Fibroblast of skin of left quadriceps (primary cell): ENCODE measurements at places on chromosomes 4 and X.

GRCh38 chr4:22500128-22500611, 15.7 kb downstream of the ADGRA3 start:
- DNase-seq, result no peak

DNA sequence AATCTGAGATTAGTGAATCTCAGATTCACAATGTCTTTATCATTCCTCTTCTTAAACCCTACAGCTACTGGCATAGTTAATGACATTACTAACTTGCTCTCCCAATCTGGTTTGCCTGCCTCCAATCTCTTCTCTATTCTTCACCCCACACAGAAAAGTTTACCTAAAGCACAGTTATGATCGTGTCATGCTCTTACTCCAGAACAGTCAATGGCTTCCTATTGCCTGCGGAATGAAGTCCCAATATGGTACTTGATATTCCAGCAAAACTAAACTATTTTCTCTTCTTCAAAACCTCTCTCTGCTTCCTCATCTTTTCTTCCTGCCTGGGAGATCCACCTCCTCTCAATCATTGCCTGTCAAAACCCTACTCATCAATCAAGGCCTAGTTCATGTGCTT, 3.4 kb upstream of the PRPS1 start:
- no peak for DNase-seq

GRCh38 chr4:104524026-104524425, 29.3 kb upstream of the CXXC4 start:
- no peak for DNase-seq

DNA sequence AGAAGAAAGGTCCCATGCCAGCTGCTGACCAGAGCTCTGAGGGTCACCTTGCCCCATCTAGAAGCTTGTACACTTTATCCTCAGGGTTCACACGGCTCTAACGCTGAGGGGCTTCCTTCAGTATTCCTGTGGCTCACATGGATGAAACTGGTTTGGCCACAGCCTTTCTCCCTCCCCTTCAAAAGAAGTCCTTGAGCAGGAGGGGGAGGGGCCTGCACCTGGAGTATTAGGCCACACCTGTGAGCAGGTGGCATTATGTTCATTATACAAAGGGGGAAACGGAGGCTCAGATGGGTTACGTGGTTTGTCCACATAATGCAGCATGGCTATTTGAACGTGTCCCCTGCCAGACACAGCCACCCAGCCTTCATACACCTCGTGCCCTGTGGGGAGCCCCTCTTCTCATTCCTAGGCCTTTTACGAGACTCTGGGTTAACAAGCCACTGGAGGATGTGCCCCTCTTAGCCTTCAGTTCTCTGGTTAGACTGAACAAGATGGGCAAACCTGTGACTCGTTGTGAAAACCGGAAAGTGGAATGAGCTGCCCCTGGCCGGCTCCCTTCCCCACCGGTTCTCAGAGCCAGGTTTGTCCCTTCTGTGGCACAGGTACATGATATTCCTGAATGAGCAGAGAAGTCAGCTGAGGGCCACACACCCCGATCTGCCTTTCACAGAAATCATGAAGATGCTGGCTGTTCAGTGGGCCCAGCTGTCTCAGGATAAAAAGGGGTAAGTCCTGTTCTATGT, 27.2 kb upstream of the JAKMIP1 start:
- DNase-seq, result no peak

DNA sequence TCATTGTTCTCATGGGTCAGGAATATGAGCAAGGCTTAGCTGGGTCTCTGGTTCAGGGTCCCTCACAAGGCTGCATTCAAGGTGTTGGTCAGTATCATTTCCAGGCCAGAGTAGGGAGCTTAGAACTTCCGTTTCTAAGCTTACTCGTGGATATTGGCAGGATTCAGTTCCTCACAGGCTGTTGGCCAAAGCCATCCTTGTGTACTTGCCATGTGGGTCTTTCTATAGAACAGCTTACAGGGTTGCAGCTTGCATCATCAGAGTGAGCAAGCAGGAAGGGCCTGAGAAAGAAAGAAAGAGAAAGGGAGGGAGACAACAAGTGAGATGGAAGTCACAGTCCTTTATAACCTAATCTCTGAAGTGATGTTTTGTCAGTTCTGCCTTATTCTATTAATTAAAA, 5.1 kb upstream of the LIMCH1 start:
- DNase-seq, result no peak

DNA sequence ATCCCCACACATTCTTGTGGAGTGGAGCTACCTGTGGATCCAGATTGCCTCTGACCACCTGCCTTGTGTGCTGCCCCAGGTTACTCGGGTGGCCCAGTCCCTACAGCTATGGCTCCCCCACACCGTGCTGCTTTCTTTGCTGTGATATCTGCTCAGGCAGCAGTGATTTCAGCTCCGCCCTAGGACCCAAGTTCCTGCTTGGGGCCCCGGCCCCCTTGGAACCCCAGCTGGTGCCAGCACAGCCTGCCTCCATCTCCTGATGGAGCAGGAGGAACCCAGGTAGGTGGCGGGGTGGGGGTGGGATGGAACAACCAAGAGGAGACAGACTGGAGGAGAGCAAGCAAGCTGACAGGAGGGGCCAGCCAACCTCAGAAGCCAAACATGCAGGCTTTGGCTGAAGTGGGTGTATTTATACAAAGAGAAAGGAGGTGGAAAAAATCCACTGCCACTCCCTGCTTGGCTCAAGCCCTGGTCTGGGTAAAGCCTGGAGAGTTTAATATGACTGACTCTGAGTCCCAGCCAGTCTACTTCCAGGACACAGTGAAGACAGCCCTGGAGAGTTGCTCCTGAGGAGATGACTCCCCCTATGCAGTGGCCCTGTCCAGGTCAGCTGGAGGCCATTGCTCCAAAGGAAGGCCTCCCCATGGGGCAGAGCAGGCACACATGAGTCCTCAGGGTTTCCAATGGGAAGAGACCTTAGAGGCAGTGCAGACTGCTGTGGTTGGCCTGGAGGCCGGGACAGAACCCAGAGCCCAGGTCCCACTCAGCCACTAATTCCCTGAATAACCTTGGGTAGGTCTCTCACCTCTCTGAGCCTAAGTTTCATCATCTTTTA, 197.1 kb upstream of the MAMLD1 start:
- DNase-seq, result no peak

GRCh38 chr4:2442175-2442993, 23.6 kb downstream of the CFAP99 start:
- no peak for DNase-seq

DNA sequence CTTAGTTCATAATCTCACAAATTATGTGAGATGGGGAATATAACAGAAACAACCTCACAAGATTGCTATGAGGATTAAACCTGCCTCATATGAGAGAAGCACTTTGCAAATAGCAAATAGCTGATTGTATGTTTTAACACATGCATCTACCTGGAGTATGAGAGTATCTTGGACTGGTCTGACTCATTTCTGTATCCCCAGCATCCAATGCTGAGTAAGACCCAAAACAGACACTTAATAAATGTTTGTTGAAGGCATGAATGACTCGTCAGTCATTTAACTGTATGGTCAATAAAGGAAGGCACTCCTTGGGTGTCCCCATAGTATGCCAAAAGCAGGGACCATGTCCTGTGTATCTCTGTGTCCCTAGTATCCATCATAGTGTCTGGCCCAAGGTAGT, 350.9 kb upstream of the F9 start:
- DNase-seq, result no peak

DNA sequence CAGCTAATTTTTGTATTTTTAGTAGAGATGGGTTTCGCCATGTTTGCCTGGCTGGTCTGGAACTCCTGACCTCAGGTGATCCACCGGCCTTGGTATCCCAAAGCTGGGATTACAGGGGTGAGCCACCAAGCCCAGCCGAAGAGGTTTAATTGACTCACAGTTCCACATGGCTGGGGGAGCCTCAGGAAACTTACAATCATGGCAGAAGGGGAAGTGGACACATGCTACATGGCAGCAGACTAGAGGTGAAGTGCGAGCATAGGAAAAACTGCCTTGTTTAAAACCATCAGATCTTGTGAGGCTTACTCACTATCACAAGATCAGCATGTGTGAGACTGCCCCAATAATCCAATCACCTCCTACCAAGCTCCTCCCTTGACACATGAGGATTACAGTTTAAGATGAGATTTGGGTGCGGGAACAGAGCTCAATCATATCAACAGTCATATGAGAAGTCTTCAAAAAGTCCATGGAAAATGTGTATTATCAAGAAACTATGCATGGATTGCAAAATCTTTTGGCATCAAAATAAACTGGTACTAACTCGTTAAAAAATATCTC, 25.8 kb upstream of the RPL39 start:
- no peak for DNase-seq

DNA sequence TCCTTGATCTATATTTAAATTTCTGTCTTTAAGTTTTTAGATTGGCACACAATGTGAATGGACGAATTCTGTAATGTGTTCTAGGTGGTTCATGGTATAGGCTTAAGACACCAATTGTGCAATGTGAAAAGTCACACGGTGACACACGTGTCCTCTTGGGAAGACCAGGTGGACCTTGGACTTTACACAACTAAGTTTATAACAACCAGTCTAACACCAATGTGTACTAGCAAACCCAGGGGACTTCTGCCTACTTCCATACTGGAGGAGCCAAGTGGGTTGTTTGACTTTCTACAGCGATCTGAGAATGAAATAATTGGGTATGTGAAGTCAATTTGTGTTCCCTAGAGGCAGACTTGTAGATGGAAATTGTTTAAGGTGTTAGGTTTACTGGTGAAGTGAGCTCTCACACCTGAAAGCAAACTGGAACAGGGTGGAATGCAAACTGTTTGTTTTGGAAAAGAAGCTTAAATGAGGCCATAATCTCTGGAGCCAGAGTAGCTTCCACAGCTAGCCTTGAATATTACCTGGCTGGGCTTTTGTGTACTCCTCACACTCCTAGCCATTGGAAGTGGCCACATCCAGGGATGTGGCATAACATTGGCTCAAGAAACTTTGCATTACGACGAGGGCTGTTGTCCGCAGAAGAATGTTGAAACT, 45.9 kb upstream of the WDR1 start:
- no peak for DNase-seq

- no peak for DNase-seq
Observed at GRCh38 chr4:151458148-151458547, 49.2 kb downstream of the FHIP1A start.

GRCh38 chr4:126957556-126957955, 675.2 kb upstream of the INTU start:
- DNase-seq, result peak; percentile 30

- DNase-seq, result no peak
Observed at GRCh38 chr4:2791518-2792395, 1.1 kb upstream of the SH3BP2 start.

GRCh38 chrX:23644744-23645143, 22.5 kb upstream of the PRDX4 start:
- DNase-seq, result no peak

DNA sequence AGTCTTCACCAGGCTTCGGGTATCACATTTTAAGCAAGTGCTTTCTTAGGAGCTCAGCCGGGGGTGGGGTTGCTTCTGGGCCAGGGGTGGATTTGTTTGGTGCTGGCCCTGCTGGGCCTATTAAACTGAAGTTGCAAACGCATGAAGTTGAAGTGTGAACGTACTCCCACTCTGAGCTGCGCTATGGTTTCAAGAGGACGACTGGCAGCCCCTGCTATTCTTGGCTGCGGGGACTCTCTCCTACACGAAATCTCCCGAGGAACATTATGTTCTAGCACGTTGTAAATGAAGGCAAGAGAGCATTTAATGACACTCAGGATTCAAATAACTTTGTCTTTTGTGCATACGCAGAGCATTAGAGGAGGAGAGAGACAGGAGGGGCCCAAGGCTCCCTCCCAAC, 401.3 kb upstream of the BOD1L1 start:
- no peak for DNase-seq

GRCh38 chr4:26729547-26729946, 131.1 kb upstream of the STIM2 start:
- DNase-seq, result no peak

- DNase-seq, result peak; percentile 36
Observed at GRCh38 chrX:74550295-74550802, 64.1 kb downstream of the RLIM start.

GRCh38 chr4:151100531-151100930, 1.1 kb downstream of the RPS3A start:
- DNase-seq, result no peak

GRCh38 chrX:100409610-100410590, at the start of gene PCDH19:
Gene PCDH19, minus strand, starts transcription at chrX:100410273. Its CDS starts 1,676 bp downstream, at chrX:100408597.
- peak; percentile 29 for DNase-seq

DNA sequence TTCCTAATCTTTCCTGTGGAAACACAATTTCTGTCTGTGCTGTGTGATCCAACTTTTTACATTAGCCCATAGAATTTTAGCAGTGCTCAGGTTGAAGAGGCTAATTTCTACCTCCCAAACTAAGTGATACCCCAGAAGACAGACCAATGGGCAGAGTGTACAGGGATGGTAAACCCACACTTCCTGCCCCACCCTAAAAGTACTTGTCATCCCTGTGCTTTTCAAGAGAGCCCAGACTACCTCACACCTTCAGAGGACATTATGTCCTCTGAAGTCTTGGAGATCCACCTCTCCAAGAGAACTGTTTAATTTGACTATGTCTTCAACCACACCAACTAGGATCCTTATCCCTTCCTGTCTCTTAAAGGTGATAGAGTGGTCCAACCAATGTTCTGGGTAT, 82.0 kb upstream of the ACSL1 start:
- no peak for DNase-seq

- DNase-seq, result no peak
Observed at GRCh38 chr4:47482326-47482725, 2.7 kb upstream of the ATP10D start.

DNA sequence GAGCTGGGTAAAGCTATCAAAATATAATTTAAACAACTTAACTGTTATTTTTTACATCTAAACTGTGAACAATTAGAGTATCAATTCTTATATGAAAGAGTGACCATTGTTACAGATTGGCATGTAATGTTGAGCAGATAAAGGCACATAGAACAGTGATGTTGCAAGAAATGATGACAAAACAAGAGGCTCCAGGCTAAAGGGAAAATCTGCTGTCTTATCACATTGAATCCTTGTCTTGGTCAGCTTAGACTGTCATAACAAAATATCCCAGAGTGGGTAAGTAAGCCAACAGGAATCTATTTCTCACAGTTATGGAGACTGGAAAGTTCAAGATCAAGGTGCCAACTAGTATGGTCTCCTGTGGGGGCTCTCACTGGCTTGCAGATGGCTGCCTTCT, 154.1 kb upstream of the PPP3CA start:
- no peak for DNase-seq

- DNase-seq, result no peak
Observed at GRCh38 chr4:99821918-99822503, 5.4 kb downstream of the DAPP1 start.

DNA sequence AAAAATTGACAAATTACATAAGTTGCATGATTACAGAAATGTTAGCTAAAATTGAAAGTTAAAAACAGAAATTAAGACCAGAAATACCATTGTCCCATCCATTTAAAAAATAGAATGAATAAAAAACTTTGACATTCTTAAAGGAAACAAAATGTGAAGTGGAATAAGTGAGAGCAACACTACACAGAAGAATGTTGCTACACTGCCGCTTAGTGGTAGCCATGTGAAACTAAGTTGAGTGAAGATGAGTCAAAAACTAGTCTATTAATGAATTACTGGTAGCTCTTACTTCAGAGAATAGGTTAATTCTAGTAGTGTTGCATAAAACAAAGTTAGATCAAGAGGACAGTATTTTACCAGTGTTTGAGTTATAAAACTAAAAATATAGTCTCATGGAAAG, 571.0 kb upstream of the KLHL4 start:
- DNase-seq, result no peak

GRCh38 chr4:173145131-173145530, 23.5 kb upstream of the GALNT7 start:
- DNase-seq, result no peak

- no peak for DNase-seq
Observed at GRCh38 chrX:7158468-7158990, 10.6 kb upstream of the PUDP start.

- no peak for DNase-seq
Observed at GRCh38 chr4:88865466-88865865, 167.8 kb upstream of the NAP1L5 start.

- DNase-seq, result peak; percentile 79
Observed at GRCh38 chr4:156190615-156191014, 236.9 kb upstream of the CTSO start.
